Forelimb muscle (tissue), 1 donor: ENCODE measurements at places on chromosomes 5 and 9. TPM values are rescaled to one million over a fixed set of nuclear protein-coding genes. Genes with fewer than 3 reads are reported as not detected.

DNA sequence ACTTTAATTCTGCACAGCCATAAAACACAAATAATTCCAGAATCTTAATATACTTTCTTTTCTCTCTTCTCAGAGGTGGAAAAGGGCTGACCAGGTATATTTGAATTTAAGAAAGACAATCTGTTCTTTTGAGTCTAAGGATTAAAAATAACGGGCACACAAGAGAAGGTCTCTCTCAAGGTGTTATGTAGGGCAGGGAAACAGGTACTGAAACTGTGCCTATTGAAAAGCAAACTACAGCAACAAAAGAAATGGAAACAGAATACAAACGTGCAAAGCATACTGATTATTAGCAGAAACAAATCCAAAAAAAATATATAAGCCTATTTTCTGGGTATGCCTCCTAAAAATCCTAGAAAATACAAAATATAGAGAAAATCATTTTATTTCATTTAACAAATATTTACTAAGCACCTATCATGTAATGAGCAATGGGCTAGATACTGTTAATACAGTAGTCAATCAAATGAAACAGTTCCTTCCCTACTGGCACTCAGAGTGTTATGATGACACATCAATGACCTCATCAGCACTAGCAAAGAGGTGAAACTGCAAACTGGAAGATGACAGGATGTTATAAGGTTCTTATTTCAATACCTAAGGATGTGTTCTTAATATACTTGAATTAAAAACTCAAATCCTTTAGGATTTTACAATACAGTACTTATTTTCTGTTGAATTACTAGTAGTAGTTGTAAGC is 87.7 kb downstream of the AUH start:
- DNase-seq = no peak

The IFNA14 gene
- not detected for polyA plus RNA-seq

The INSL4 gene
- not detected for polyA plus RNA-seq

DNA sequence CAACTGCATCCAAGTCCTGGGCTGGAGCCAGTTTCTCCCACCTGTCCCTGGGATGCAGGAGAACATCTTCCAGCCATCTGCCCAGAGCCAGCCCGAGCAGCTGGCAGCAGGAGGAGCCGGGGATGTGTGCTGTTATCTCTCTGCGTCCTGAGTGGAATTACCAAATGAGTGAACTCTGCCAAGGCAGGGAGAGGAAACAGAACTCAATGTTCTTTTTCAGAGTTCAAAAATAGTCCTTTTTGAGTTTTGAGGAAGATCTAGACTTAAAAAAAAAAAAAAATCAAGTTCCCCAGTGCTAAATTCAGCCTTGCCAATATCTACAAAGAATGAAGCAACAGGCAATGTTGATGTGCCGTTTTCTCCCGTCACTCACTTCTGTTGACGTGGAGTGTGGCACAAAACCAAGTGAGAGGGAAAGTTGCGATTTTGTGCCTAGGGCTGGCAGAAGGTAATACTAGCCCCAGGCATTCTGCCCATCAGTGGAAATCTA is 56.2 kb downstream of the TMOD1 start:
- no peak for DNase-seq

The CYLC2 gene
- polyA plus RNA-seq = not detected

The IL13 gene
- polyA plus RNA-seq = not detected

The KIF4B gene
- 0.06 TPM for polyA plus RNA-seq

- DNase-seq = no peak
These were observed 70.0 kb downstream of the GDNF start for GRCh38 chr5:37769840-37770239.

The PCDHGA3 gene
- polyA plus RNA-seq = 1.1 TPM

GRCh38 chr5:141560725-141561483 is 57.9 kb downstream of the DIAPH1 start:
- peak; percentile 95 for DNase-seq

The ZNF189 gene
- 19.2 TPM for polyA plus RNA-seq

The WDR31 gene
- polyA plus RNA-seq = 1.7 TPM

DNA sequence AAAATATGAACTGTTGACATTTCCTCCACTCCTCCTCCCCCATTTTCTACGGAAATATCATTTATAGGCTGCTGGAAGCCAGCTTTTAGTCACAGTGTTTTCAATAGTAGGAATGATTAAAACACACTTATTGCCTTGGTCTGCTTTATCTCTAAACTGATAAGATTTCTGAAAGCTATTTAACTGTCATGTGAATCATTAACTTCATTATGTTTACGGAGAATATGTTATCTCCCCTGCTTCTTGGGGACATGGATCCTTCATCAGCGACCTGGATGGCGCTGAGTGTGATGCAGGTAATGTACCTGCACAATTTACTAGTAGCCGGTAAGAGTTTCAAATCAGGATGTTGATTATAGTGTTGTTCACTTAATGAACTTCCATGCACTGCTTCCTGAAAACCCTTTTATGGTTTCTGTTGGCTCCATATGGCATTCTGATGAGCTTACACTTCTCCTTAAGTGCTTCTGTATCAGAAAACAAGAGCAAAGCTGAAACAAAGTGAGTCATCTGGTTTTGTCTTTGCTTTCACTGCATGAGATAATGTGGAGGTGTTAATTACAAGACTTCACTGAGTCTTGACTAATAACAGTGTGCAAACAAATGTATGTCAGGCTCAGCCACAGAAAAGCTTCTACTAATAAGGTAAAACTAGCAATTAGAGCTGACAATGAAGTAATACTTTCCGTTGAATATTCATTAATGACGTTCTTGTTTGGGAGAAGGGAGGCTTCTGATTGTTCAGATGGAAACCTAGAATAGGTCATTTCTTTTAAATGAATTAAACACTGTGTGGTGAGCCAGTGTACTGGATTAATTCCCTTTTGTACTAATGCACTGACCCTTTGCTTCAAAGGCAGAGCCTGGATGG is 162.4 kb upstream of the ZNF608 start:
- DNase-seq = no peak

DNA sequence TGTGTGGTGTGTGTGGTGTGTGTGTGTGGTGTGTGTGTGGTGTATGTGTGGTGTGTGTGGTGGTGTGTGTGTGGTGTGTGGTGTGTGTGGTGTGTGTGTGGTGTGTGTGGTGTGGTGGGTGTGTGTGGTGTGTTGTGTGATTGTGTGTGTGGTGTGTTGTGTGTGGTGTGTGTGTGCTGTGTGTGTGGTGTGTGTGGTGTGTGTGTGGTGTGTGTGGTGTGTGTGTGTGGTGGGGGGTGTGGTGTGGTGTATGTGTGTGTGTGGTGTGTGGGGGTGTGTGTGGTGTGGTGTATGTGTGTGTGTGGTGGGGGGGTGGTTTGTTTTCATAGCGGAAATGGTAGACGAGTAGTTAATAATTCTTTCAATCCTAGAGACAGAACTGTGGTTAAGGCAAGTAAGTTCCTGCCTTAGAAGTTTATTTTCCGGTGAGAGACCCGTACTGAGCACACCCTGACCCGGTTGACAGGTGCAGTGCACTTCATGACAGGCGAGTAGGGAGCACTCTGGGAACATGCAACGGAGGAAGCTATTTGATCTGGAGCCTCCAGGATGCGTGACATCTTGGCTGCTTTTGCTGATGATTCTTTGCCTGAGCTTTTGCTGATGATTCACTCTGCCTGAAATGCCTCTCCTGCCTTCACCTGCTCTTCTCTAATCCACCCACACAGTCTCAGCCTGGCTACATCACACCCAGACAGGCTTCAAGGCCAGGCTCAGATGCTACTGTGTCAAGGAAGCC is 21.7 kb upstream of the FAT2 start:
- no peak for DNase-seq

DNA sequence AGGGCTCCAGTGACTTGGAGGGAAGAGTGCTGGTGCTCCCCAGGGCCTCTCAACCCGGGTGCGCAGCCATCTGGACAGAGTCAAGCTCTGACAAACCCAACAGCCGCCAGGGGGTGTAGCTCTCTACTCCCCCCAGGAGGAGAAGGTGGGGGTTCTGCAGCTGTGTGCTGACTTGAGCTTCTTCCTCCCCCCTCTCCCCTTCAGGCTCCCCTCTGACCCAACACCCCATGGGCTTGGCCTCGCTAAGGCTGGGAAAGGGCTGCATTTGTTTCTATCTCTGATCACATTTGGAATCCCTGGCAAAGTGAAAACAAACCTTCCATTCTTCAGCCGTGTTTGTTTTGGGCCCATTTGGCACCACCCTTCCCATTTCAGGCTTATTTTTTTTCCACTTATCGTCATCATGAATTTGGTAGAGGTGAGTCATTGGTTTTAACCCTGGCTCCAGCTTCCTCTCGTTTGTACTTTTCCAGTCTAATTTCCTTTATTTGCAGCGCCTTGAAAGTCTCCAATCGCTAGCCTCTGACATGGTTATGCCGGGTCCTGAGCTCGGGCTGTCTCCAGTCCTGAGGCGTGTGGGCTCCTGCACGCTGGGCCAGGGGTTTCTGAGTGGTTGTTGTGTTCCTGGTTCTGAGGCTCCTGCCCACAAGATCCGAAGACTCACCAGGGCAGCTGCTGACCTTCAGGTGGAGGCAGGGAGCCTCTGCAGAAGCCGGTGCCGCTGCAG is 36.1 kb downstream of the DAP start:
- DNase-seq = no peak

The SMC2 gene
- polyA plus RNA-seq = 21.4 TPM

The IRX2 gene
- 0.13 TPM for polyA plus RNA-seq

GRCh38 chr9:20854444-20854843 is 170.4 kb downstream of the FOCAD start:
- no peak for DNase-seq

- no peak for DNase-seq
These were observed 31.8 kb downstream of the DMRT3 start for GRCh38 chr9:1008216-1008615.

DNA sequence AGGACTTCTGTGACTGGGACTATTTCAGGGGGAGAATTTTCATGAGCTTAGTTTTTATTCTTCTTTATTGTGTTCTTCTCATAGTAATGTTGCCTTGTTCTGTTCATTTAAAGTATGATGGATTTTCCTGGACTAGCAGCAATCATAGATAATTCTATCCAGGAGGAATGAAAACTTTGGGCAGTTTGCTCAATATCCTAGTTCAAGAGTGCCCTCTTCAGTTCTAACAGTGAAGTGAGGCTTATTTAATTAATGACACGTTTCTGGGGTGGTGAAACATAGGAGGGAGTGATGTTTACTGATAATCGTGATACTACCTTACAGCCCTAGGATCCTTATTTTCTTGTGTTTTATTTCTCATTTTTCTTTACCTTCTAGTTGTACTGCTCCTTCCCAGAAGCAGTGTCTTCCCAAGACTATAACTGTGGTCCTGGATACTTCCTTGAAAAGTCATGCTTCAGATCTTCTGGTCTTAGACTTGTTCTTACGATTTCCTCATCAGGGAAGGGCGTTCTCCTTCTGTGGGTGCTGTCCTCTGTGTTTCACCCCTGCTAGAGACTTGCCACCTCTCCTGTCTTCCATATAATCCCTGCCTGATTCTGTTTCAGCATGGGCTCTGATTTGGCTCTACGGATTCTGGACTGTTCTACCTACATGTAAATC is 57.4 kb downstream of the CFAP95 start:
- no peak for DNase-seq

- peak; percentile 14 for DNase-seq
These were observed 111.7 kb upstream of the C6 start for GRCh38 chr5:41325074-41325473.

DNA sequence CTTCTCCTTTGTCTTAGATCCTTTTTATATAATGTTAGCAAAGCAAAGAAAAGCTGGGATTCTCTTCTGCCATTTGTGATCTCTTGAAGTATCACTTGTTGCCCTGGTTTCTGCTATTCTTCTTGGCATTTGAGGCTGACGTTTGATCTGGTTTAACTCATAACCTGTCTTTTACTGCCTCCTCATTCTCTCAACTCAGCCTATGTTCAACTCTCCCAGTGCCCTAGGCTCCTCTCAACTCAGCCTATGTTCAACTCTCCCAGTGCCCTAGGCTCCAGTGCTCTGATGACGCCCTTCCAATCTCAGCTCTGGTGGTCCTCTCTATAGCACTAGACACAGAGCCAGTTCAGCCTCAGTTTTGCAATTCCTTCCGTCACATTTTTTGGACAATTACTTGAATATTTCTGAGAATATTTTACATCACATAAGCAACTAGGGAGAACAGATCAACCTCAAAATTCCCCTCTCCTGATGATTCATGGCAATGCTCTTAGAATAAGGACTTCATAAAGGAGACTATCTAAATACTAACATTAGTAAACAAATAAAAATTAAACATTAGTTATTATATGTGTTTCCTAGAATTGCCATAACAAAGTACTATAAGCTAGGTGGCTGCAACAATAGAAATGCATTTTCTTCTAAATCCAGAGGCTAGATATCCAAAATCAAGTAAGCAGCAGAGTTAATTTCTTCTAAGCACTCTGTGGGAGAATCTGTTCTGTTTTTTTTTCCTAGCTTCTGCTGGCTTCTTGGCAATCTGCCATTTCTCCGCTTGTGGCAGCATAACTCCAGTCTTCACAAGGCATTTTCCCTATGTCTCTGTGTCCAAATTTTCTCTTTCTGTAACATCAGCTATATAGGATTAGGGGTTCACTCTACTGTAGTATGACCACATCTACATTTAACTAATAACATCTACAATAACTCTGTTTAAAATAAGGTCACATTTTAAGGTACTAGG is 662.1 kb upstream of the FTMT start:
- DNase-seq = peak; percentile 8

GRCh38 chr9:95874989-95875304 is 544 bp upstream of the ERCC6L2 start:
- no peak for DNase-seq

DNA sequence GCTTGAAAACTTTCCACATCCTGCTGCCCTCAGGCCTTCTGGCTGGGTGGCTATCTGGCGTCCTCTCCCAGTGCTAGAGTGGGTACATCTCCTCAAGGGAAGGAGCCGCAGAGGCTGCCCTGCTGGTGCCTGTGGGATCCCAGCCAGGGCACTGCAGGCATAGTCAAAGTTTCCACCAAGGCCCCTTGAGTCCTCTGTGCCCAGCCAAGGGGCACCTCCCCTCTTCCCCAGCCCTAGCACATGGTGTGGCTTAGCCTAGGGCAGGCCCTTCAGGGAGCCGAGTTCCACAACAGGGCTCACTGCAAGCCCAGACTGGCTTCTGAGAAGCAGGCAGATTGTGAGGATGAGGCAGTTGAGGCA is 103.2 kb downstream of the RGS3 start:
- DNase-seq = no peak

The PCDHA10 gene
- polyA plus RNA-seq = 0.05 TPM

GRCh38 chr9:126521551-126521950 is 92.2 kb upstream of the LMX1B start:
- DNase-seq = no peak

- no peak for DNase-seq
These were observed 92.1 kb upstream of the IER5L start for GRCh38 chr9:129270205-129270604.

The PCDHGC5 gene
- polyA plus RNA-seq = 0.78 TPM

DNA sequence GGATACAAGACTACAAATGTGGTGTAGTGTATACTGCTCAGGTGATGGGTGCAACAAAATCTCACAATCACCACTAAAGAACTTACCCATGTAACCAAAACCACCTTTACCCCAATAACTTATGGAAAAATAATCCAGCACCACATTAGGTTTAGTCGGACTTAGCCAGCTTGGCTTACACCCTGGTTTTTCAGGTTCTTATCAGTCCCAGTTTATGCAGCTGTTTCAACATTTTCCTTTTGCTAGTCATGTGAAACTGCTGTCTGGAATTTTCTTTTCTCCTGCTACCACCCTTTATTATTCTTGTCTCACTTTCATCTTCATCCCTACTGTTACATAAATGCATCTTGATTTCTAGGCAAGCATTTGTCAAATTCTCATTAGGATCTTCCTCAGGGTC is 51.5 kb downstream of the STK32A start:
- no peak for DNase-seq
